GM12878 (cell line): ENCODE measurements at places on chromosomes 3 and 15. TPM values are rescaled to one million over a fixed set of nuclear protein-coding genes. Genes with fewer than 3 reads are reported as not detected.

DNA sequence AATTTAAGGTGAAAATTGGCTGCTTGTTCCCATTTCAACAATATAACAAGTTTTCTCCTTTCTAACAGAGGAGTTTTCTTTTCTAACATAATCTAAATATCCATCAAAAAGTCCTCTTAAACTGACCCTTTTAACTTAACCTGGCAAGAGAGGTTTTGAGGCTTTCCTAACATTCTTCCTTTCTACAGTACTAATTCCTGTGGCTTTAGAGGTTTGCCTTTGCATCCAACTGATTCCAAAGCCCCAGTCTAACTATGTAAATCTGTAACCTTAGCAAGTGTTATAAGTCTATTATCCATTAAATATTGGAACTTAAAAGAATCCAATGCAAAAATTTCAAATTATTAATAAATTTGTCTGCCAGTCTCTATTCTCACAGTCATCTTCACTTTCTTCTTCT lies 134.1 kb downstream of the ISL2 start:
- no peak for DNase-seq

The CPNE4 gene
- 0.37 and 0.54 TPM in 2 replicates for total RNA-seq

DNA sequence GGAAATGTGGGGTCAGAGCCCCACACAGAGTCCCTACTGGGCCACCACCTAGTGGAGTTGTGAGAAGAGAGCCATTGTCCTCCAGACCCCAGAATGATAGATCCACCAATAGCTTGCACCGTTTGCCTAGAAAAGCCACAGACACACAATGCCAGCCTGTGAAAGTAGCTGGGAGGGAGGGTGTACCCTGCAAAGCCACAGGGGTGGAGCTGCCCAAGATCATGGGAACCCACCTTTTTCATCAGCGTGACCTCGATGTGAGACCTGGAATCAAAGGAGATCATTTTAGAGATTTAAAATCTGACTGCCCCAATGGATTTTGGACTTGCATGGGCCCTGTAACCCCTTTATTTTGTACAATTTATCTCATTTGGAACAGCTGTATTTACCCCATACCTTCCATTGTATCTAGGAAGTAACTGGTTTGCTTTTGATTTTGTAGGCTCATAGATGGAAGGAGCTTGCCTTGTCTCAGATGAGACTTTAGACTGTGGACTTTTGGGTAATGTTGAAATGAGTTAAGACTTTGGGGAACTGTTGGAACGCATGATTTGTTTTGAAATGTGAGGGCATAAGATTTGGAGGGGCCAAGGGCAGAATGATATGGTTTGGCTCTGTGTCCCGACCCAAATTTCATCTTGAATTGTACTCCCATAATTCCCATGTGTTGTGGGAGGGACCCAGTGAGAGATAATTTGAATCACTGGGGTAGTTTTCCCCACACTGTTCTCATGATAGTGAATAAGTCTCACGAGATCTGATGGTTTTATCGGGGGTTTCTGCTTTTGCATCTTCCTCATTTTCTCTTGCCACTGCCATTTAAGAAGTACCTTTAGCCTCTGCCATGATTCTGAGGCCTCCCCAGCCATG lies 49.0 kb downstream of the CD200 start:
- no peak for DNase-seq

The TRIM42 gene
- total RNA-seq = not detected in 2 replicates

The DUOX2 gene
- total RNA-seq = 0.05 and 0.16 TPM in 2 replicates

The SMAD3 gene
- total RNA-seq = 39.9 and 40.0 TPM in 2 replicates

- no peak for DNase-seq
These were observed 96.9 kb downstream of the ZPLD1 start for GRCh38 chr3:102531686-102532085.

GRCh38 chr15:31307270-31308184 lies 19.1 kb upstream of the KLF13 start:
- no peak for DNase-seq

The RBP2 gene
- total RNA-seq = not detected in 2 replicates

GRCh38 chr3:61199843-61200242 lies 51.4 kb downstream of the FHIT start:
- no peak for DNase-seq

DNA sequence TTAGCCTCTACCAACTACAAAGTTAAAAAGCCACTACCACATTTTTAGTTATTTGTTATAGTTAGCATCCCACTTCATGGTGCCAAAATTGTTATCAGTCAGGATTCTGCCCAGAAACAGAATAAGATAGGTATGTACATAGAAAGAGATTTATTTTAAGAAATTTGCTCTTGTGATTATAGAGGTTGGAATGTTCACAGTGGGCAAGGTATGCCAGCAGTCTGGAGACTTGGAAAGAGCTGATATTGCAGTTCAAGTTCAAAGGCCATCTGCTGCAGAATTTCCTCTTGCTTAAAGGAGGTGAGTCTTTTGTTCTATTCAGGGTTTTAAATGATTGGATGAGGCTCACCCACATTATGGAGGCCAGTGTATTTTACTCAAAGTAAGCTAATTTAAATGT lies 143.8 kb upstream of the POU1F1 start:
- no peak for DNase-seq

The TPRG1 gene
- total RNA-seq = 2.4 and 3.7 TPM in 2 replicates

DNA sequence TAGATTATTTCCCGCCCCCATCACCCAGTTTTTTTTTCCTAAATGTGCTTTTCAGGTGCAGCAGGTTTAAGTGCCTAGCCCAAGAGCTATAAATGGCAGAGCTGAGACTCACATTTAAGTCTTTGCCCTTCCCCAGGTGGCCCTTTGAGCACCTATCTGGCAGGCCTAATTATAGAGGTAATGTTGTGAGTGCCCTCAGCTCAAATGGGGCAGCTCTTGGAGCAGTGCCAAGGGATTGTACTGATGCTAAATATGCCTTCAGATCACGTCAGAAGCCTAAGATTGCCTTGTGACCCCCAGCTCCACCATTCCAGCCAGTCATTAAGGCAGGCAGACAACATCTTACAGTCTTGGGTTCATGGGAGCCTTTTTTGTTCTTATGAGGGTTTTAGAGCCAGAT lies 159.5 kb downstream of the RPLP1 start:
- no peak for DNase-seq

DNA sequence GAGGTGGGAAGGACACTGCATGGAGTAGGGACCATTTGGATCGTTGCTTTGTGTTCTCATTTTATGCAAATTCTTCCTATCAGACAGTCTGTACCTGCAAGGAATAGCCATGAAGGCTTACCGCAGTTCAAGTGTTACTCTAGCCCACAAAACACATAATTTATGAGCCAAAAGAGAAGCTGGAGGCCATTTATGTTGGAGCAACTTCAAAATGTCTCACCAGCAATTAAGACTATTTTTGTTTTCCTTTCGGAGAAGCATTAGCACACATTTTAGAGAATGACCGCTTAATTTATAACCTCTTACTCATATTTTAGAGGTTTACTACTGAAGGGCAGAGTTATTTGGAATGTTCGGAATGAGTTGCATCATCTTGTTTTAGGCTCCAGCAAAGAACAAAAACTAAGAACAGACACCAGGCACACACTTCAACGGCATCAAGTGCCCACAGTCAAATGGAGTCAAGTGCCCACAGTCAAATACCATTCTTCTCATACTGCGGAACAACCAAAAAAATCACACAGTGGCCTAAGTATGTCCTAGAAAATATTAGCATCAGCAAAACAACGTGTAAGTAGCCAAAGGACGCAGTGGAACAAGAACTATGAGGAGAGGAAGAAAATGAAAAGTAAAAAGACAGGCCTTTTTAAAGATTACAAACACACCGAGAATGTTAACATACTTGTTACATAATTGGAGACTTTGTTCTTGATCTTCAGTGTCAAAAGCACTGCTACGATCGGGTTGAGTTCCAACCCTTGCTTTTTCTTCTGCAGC lies 17.5 kb upstream of the GOLGA8J start:
- DNase-seq = no peak

The RASL12 gene
- 0.10 TPM in 1 of 2 replicates, not detected in the other for total RNA-seq

DNA sequence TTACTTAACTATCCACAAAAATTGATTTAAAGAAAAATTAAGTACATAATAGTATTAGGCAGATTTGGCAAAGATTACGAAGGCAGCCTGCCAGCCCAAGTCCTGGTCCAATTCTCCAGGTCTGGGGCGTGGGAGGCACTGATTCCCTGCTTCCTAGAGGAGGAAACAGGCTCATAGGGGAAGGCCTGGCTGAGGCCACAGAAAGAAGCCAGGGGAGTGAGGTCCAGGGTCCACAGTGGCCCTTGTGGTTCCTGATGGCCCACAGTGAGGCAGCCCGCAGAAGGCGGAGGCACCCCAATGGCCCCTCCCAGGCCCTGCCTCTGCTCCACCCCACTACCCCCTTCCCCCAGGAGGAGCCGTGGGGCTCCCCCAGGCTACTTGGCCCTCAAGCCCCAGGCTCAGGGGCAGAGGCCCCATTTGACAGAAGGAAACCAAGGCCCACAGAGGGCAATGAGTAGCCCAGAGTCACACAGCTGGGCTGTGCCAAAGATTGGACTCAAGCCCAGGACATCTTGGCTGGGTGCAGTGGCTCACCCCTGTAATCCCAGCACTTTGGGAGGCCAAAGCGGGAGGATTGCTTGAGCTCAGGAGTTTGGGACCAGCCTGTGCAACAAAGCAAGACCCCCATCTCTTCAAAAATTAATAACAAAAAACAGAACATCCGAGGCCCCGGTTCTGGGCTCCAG lies 21.0 kb downstream of the H1-8 start:
- no peak for DNase-seq

GRCh38 chr3:37030588-37030987 lies 37.3 kb downstream of the MLH1 start:
- no peak for DNase-seq

DNA sequence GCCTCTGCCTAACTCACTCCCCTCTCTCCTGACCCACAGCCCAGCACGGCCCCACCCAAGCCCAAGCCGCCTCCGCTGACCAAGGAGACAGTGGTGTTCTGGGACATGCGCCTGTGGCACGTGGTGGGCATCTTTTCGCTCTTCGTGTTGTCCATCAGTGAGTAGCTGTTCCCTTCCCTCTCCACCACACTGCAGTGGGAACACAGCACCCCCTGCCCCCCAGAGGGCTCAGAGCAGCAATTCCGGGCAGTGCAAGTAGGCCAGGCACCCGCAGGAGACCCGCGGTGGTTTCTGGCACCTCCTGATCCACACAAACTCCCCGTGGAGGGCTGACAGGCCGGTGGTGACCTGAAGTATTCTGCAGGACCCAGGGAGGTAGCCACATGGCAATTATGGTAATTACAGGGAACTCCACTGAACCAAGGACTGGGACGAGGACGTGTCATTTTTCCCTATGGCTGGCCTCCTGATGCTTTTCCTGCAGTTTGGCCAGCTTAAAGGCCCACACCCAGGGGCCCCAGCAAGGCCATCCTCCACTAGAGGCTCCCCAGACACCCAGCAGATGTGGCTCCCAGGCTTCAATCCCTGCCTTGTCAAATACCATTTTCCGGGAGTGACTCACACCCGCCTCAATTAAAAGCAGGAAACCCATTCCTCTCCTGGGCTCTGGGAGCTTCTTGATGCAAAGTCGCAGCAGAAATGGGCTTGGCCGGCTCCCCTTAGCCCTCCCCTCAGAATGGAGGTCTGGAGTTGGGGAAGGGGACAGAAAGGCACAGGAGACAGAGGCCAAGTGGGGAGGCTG lies 4.8 kb downstream of the TMIE start:
- no peak for DNase-seq

The LRRK1 gene
- total RNA-seq = 51.5 and 58.3 TPM in 2 replicates

- DNase-seq = no peak
These were observed 16.5 kb upstream of the TIMP4 start for GRCh38 chr3:12175137-12175593.

The PSMA4 gene
- 264 and 268 TPM in 2 replicates for total RNA-seq

DNA sequence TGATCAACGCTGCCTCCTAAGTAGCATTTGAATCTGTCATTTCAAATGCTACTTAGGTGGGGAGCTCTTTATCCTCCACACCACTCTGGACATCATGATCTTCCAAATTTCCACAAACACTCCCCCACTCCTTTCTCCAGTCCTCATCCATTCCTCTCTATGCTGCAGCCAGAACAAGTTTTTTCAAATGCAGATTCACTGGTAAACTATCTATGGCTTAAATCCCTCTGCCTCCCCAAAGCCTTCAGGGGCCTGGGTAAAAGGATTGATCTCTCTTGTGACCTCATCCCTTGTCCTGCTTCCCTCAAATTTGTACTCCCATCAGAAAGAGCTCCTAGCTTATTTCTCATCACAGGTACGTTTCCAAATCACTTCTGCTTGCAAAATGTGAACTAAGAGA lies 1.3 kb upstream of the AEN start:
- no peak for DNase-seq

The HES1 gene
- 4.7 TPM in 2 replicates for total RNA-seq

The MST1R gene
- total RNA-seq = 2.3 and 3.0 TPM in 2 replicates

The PLD1 gene
- total RNA-seq = 7.5 and 7.8 TPM in 2 replicates

The ZNF80 gene
- not detected in 2 replicates for total RNA-seq

GRCh38 chr15:45588219-45588875 lies 1.2 kb downstream of the BLOC1S6 start:
- no peak for DNase-seq

The PIGZ gene
- total RNA-seq = 0.90 and 1.2 TPM in 2 replicates

The NR2E3 gene
- total RNA-seq = not detected in 2 replicates

The OIP5 gene
- 19.0 and 19.6 TPM in 2 replicates for total RNA-seq

DNA sequence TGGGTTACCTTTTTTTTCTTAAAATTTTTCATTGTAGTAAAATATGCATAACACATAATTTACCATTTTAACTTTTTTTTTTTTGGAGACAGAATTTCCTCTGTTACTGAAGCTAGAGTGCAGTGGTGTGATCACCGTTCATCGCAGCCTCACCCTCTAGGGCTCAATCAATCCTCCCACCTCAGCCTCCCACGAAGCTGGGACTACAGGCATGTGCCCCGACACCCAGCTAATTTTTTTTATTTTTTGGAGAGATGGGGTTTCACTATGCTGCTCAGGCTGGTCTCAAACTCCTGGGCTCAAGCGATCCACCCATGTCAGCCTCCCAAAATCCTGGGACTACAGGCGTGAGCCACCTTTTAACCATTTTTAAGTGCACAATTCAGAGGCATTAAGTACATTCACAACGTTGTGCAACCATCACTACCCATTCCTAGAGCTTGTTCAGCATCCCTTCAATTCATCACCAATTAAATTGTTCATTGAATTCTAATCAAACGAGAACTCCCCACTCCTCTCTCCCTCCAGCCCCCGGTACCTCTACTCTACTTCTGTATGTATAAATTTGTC lies 44.6 kb downstream of the BHLHE40 start:
- no peak for DNase-seq

The LDHAL6B gene
- total RNA-seq = not detected in 2 replicates

- DNase-seq = no peak
These were observed 38.0 kb downstream of the COL6A5 start for GRCh38 chr3:130383424-130383823.

- no peak for DNase-seq
These were observed 57.4 kb downstream of the ETFA start for GRCh38 chr15:76253691-76254473.

The GOLGA6B gene
- not detected in 2 replicates for total RNA-seq

DNA sequence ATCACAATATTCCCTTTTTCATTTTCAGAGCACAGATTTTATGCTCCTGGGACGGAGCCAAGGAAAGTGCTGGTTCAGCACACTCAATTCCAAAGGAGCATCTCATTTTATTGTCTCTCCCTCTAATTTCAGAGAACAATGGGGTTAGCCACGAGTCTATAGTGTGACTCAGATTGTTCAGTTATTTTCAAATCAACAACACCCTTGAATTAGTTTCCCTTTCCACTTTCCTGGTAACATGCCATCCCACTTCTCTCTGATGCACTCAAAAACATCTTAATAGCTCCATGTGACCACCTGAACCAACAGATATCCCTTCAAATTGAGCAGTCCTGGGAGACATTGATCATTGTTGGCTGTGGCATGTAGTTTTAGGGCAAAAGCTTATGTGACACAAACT lies 389.7 kb upstream of the MDFIC2 start:
- DNase-seq = no peak

The OCA2 gene
- not detected in 2 replicates for total RNA-seq
